ENCODE measurements at places on chromosomes 1 and 21. TPM values are rescaled to one million over a fixed set of nuclear protein-coding genes. Genes with fewer than 3 reads are reported as not detected.

The OR2T35 gene
- total RNA-seq: not detected

The KCNE2 gene
- total RNA-seq: not detected

The PTPRC gene
- total RNA-seq: 25.1 TPM

The NPR1 gene
- total RNA-seq: 39.7 TPM

The UBL4B gene
- total RNA-seq: not detected

The EDARADD gene
- not detected for total RNA-seq

The NPHS2 gene
- not detected for total RNA-seq

The MIS18A gene
- 1.4 TPM for total RNA-seq

DNA sequence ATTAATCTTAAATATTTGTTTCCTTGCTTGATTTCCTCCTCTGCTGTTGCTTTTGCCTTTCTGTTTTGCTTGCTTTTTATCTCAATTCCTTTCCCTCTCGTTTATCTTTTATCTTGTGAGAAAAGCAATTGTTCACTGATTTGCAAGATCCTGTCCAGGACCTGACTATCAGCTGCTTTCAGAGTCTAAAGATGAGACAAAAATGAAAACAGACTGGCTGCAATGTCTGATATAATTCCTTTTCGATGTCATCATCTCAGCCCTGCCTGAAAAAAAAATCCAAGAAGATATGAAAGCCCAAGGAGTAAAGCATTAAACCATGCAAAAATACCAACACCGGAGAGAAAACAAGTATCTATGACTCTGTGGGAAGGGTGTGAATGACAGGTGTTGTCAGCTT, 225.5 kb downstream of the PATJ start:
- no peak for DNase-seq

- DNase-seq: no peak
Measured at GRCh38 chr1:110565565-110565964, 40.6 kb downstream of the KCNA2 start.

GRCh38 chr1:203526572-203526971, 32.6 kb downstream of the OPTC start:
- no peak for DNase-seq

DNA sequence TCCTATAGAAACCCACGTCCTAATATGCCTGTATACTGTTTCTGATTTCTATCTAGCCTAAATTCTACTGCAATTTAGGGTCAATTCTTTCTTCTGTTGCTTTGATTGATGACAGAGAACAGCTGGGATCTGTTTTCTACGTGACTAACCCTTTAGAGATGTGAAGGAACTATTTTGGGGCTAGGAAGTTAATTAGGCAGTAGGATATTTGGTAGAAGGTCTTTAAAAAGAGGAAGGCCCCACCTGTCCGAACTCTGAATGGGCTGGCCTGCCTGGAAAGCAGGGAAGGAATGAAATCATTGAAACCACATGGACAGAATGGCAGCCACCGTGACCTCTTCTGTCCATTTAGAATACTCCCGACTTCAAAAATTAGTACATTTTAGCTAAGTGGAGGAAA, 21.0 kb downstream of the EIF2D start:
- DNase-seq: no peak

DNA sequence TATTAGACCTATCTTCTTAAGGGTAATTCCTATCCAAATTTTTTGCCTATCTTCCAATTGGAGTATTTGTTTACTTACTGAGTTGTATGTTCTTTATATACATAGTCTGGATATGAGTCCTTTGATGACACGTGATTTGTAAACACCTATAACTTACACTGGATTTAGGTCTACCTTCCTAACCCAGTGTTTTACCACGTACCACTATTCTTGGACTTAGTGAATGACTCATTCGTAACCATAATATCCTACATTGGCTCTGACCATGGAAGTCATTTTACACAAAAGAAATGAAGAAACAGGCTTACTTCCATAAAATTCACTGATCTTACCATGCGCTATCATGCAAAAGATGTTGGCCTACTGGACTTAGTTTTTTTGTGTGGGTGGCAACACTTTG, 23.9 kb upstream of the ZZZ3 start:
- no peak for DNase-seq

DNA sequence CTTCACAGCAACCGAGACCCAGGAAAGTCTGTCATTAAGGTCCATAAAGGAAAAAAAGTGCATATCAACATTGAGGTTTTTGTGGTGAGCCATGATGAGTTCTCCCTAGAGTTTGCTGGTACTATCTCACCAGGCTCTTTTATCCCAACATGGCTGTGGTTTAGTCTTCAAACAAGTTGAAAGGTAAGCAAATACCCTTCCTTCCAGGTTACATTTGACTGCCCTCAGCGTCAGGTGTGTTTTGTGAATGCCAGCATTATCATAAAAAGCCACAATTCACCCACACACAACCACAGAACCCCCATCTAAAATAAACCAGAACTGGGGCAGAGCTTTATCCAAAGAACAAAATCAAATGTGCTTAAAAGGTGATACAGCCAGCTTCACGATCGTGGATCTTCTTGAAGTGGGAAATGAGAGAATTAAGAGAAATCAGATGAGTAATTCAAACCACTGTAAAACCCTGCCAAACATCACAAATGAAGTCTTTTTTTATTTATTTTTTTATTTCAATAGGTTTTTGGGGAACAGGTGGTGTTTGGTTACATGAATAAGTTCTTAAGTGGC, 64.7 kb downstream of the SETD4 start:
- no peak for DNase-seq

- no peak for DNase-seq
Measured at GRCh38 chr1:20507248-20507563, 745 bp downstream of the MUL1 start.

DNA sequence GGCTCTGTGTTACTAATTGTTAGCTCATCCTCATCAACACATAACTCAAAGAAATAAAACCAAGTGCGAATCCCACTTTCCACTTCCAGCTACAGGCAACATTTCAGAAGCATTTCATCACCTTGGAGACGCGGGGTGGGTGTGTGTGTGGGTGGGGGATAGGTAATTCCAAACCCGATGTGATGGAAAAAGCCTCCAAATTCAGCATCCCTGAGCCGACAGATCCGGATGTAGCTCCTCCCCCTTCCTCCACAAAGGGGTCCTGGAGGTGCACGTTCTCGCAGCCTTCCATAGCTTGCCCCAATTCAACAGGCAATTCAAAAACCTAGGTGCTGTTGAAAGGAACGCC, 486 bp downstream of the HSPA13 start:
- no peak for DNase-seq

DNA sequence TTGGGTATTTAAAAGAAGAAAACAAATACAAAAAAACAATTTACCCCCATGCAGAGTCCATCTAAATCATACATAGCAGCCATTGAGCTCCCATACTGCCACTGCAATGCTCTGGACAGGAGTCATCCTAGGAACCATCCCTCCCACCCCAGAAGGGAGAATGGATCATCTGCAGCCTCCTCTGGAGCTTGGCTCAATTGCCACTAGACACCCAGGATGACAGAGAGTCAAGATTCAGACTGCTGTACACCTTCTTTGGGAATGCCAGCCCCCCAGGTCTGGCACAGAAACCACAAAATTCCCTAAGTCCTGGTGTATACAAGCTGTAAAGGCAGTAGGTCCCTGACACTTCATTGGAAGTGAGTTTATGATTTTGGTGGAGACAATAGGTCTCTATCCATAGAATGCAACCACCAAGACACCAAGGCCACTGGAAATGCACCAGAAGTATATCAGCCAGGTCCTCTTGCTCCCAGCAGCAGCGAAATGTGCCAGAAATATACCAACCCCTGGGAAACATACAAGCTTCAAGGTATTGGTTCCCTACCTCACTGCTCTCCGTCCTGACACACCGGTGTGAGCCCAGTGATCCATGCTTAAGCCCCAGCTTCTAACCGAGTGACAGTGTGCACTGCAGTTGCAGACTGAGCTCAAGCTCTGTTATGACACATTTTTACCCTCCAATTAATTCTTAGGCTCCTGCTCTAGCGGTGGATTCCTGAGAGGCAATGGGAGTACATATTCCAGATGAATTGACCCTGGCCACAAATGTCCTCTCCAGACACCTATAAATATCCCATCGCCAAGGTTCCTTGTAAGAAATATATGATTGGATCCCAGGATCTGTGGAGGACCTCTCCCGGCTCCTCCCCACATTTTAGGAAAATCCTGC, 4.4 kb downstream of the TAL1 start:
- DNase-seq: no peak

DNA sequence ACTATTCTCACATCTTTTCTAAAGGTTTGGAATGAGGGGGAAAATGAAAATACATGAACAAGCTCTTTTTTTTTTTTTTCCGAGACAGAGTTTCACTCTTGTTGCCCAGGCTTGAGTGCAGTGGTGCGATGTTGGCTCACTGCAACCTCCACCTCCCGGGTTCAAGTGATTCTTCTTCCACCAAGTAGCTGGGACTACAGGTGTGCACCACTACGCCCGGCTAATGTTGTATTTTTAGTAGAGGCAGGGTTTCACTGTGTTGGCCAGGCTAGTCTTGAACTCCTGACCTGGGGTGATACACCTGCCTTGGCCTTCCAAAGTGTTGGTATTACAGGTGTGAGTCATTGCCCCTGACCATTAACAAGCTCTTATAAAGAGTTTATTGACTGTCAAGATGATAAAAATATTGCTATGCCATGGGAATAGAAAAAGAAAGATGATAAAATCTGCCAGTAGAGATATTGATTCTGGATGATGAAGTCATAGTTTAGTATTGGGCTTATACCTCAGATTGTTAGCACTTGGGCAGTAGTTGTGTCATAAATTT, 36.6 kb downstream of the INKA2 start:
- DNase-seq: no peak

GRCh38 chr1:164361927-164362326, 197.1 kb upstream of the PBX1 start:
- DNase-seq: no peak

GRCh38 chr1:244114892-244115291, 63.8 kb downstream of the ZBTB18 start:
- DNase-seq: no peak

Measured in stomach (tissue), 19 donors.